ENCODE measurements at places on chromosomes 7 and 10.

DNA sequence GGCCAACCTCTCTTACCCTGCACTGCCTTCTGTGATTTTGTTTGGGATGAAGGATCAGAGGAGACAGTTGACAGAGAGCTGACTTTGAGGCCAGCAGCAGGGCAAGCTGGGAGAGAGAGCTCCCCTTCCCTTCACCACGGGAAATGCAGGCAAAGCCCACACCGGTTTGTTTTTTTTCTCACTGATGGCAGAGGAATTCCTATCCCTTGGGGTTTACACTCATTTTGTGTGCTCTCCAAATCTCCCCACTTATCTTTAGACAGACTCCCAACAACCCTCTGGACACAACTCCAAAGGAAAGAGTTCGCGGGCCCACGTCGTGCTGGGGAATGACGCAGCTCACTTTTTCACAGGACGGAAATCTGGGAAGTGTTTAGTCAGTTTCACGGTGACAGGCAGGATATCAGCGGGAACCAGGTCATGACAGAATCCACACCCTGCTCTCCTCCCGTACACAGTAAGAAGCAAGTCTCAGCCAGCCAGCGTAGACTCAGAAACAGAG is 68.3 kb upstream of the FAM171A1 start:
- no peak for DNase-seq

GRCh38 chr10:33859319-33860022 is 525.0 kb upstream of the NRP1 start:
- no peak for DNase-seq

GRCh38 chr7:133233142-133233541 is 19.7 kb upstream of the EXOC4 start:
- no peak for DNase-seq

GRCh38 chr10:2121929-2122328 is 384.6 kb upstream of the ADARB2 start:
- no peak for DNase-seq

DNA sequence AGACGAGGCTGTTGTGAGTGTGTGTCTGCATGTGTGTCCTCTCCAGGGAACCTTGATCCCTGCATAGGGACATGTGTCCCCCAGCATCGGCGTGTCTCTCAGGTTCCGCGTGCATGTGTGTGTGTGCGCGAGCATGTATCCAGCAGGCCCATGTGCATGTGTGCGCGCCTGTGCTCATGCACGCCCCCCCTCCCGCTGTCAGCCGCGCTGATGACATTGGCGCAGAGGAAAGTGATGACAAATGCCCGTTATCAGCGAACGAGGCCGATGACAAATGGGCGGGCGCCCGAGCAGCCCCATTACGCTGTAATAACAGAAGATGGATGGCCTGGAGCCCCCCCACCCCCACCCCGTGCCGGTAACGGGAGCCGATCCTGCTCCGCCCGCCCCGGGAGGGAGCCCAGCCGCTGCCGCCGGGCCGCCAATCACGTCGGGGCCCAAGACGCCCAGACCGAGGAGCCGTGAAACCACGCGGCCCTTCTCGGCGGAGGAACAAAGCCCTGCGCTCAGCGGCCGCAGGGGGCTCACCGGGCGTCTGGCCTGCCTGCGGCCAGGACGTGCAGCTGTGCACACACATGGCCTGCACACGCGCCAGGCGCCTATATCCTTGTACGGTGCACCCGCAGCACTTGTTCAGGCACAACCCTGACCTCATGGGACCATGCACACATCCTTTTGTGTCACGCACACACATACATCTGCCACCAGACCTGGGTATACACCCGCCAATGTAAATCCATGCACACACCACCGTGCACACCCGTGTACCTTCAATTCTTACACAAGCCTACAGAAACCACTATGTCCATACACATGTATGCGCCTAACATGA is 21.5 kb downstream of the POLL start:
- no peak for DNase-seq

DNA sequence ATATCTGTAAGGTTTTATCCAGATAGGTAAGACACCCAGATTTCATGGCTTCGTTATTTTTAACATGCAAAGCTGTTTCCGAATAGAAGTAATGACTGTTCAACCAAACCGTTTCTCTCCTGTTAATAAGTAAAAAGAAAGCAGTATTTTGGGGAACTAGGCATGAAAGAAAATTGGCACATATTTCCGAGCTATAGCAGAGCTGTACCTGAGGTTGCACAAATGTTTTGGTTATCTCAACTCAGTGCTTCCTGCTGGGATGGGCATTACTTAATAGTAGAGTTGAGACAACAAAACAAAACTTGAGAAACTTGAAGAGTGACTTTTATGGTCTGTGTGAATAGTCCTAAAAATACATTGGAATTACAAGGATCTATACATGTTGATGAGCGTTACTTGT is 564.3 kb upstream of the SORCS1 start:
- no peak for DNase-seq

GRCh38 chr7:2517678-2518507 is 1.7 kb upstream of the LFNG start:
- DNase-seq: no peak

DNA sequence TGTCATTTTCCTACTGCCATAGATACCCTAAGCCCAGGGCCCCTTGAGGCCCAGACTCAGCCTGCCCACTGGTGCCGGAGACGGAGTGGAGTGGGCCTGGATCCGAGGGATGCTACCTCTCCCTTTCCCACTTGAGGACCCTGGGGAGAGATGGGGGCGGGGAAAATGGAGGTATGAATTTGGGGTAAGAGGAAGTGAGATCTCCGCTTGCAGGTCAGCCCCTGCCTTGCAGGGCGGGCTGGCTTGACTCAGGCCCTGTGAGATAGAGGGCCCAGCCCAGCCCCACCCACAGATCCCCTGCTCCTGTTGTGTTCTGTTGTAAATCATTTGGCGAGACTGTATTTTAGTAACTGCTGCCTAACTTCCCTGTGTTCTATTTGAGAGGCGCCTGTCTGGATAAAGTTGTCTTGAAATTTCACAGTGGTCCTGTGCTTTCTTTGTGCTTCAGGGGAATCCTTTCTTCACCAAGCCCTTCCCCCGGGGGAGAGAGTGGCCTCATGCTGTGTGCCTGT is 13.2 kb downstream of the YKT6 start:
- no peak for DNase-seq

DNA sequence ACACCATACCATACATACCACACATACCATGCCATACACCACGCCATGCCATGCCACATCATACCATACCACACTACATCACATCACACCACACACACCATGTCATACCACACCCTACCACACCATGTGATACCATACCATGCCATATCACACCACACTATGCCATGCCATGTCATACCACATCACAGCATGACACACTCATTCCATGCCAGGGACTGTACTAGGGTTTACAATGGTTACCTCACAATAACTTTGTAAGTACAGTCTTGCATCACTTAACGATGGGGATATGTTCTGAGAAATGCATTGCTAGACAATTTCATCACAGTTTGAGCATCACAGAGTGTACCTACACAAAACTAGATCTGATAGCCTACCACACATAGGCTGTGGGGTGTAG is 14.5 kb downstream of the PYROXD2 start:
- peak; percentile 30 for DNase-seq

DNA sequence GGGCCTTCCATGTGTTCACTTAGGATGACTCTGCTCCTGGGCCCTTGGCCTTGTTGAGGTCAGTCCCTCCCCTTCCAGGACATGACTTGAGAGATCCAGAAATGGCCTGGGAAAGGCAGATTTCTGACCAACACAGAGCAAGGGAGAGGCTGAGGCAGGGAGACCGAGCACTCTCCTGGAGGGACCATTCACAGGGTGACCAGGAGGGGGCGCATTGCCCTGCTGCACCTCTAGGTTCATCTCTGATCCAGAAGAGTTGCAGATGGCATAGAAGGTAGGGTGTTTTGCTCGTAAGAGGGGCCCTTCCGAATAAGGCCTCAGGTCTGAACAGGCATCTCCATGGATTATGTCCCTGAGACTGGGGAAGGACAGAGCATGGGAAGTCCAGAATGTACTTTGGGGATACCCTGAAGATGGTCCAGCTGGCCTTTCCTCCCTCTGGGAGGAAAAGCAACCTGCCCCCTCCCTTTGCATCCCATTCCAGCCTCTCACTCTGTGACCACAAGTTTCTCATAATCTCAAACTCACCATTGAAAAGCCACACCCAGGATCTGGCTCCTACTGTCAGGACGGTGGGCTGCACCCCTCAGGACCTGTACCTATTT is 6.6 kb downstream of the DMBT1 start:
- peak; percentile 25 for DNase-seq

GRCh38 chr10:88901206-88901983 is 21.4 kb downstream of the STAMBPL1 start:
- DNase-seq: no peak

DNA sequence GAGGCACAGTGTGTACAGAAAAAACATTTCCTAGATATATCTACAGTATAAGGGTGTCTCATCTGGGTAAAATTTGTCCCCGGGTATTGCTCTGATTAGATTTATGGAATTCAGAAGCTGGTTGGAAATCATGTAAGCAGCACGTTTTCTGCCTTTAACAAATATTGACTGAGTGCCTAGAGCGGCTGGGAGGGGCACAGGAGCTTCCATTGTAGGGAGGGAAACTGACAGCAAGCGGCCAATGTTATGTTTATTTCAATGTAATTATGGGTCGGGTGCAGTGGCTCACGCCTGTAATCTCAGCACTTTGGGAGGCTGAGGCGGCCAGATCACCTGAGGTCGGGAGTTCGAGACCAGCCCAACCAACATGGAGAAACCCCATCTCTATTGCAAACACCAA is 4.4 kb upstream of the RFC2 start:
- DNase-seq: no peak

- DNase-seq: no peak
Observed at GRCh38 chr7:73530800-73531199, 8.7 kb upstream of the BAZ1B start.

GRCh38 chr7:116647290-116647689 is 24.7 kb upstream of the MET start:
- no peak for DNase-seq

GRCh38 chr10:101780818-101781654 is 2.2 kb downstream of the NPM3 start:
- peak; percentile 77 for DNase-seq

- DNase-seq: no peak
Observed at GRCh38 chr10:23585666-23586065, 146.8 kb downstream of the OTUD1 start.

DNA sequence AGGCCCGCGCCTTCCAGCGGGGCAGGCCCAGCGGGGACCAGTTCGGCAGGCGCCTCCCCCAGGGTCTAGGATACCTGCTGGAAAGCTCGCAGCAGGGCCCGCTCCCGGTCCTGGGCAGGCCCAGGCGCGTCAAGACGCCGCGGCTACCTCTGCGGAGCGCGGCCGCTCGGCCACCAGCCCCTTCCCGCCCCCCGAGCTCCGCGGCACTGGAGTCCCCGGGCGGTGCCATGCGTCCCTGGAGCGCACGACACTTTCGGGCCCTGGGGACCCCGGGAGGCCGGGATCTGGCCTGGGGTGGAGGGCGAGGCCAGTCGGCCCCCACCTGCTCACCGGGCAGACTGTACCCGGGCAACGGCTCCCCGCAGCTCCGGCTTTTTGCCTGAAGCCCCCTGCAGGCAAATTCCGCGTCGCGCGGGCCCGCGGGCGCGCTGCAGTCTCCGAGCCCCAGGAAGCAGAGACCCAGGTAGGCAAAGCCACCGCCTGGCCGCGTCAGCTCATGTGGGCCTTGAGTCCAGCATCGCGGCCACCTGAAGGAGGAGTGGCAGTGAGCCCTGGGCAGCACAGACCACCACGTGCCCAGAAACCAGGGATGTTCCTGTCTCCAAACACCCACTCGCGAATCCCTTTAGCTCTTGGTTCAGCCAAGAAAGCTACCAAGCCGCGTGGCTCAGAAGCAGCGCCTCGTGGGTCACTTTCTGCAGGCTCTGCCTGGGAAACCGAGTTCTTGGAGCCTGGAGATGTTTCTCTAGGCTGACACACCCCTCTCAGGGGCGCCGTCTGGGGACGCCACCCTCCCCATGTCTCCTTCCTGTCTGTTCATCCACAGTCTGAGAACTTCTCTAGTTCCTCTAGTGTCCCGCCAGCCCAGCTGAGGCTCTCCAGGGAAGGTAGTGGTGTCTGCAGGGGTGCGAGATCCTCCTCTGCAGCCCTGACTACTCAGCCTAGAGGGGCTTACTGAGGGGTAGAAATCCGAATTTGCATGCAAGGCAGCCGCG is 46.1 kb upstream of the APBB1IP start:
- DNase-seq: peak; percentile 26

GRCh38 chr7:2110610-2111396 is 121.9 kb downstream of the MAD1L1 start:
- DNase-seq: no peak

GRCh38 chr10:80253266-80253962 is 36.0 kb downstream of the MAT1A start:
- no peak for DNase-seq

DNA sequence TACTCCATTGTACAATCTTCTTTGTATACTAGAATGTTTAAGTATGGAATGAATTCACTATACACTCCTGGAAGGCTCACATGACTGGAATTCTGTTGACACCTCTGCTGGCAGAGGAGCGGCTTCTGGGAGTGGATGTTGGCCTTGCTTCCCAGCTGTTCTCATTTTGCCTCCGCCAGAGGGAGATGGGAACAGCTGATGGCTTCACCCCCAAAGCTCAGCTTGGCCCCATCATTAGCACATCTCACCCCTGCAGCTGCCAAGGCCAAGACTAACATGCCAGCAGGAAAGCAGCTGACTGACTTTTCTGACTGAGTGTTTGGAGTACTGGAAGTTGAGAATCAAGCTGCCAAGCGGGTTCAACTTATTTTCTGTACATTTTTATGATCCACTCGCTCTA is 15.1 kb downstream of the ADAM12 start:
- DNase-seq: no peak

DNA sequence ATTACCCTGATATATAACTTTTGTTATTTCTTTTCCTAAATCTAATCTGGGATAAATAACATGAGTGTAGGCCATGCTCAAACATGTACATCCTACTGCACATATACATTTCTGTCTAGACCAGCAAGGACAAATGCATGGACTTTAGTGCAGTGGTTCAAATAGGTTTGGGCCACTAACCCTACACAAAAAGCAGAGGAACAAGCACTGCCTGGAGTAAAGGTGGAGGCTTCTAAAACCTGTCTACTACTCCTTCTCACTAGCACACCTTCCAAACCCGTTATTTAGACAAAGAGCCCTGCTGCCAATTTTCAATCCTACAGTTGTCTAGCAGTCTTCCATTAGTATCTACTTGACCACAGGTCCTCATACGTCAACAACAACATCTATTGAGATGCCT is 34.8 kb downstream of the SGCE start:
- no peak for DNase-seq

DNA sequence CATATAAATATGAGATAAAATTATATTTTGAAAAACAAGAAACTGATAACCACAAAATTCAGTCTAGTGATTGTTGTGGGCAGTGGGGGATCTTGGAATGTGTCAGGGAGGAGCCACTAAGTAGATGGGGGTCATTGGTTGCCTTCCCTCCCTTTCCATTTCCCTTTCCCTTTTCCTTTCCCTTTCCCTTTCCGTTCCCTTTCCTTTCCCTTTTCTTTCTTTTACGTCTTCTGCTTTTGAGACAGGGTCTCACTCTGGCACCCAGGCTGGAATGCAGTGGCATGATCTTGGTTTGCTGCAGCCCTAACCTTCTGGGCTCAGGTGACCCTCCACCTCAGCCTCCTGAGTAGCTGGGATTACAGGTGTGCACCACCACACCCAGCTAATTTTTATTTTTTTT is 51.0 kb downstream of the DYNC2I1 start:
- DNase-seq: no peak

- DNase-seq: no peak
Observed at GRCh38 chr7:12222889-12223579, 11.9 kb downstream of the TMEM106B start.

GRCh38 chr10:14557567-14557966 is 217.1 kb downstream of the FAM107B start:
- no peak for DNase-seq

- no peak for DNase-seq
Observed at GRCh38 chr7:148020679-148021078, 569.9 kb upstream of the C7orf33 start.

Measured in stimulated activated naive CD8-positive, alpha-beta T cell treated with anti-CD3 and anti-CD28 coated beads, Interleukin-15, amount 100 ng/mL, for 72 hours (primary cell).